Activated T-cell treated with anti-CD3 and anti-CD28 coated beads for 1 hour (primary cell): ENCODE measurements at places on chromosomes 4 and X.

DNA sequence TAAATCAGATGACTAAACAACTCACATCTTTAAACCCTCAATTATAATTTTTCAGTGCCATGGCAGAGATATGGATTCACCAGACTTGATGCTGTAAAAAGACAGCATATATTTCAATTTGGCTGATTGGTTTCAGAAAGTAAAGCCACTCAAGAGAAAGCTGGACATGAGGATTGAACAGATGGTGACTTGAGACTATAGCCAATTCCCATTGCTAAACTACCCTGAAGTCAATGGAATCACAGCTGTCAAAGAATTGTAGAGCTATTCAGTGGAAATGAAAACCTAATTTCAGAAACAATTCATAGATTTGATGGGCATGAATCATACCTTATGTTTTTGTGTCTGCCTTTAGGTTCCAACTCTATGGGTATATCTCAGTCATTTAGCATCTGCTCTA is 510.6 kb upstream of the BOD1L1 start:
- no peak for DNase-seq

GRCh38 chrX:115311601-115312001 is 22.1 kb downstream of the LUZP4 start:
- no peak for DNase-seq

DNA sequence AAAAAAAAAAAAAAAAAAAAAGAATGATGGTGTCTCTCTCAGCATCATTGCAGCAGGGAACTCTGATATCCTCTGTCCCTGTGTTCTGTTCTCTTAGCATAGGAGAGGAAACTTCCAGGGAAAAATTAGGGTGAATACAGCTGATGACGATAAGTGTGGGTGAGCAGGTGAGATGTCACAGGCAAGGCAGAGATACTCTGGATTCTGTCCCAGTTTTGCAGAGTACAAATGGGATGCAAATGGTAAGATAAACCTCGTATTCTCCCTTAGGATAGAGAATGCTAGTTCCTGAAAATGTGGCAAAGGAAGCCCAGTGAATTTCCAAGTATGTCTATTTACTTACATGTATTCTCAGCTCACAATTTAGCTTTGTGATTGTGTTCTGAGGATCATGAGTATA is 671.6 kb upstream of the BOD1L1 start:
- no peak for DNase-seq

GRCh38 chrX:78357342-78358055 is 30.1 kb upstream of the CYSLTR1 start:
- DNase-seq: no peak

DNA sequence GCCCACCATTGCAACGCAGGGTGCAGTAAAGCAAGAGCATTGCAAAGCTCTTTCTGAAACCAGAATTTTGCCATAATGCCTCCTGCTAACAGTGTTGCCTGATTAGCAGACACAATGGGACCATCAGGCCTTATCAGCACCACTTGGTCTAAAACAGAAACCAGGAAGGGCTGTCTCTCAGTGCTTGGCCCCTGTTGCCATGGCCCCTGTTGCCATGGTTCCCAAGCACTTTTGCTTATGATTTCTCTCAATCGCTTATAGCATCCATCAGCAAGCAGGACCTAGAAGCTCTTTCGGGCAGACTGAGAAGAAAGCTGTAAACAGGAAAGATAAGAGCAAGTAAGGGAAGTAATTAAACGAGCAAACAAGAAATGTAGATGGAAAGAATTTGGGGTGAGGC is 36.8 kb downstream of the RTL5 start:
- peak; percentile 42 for DNase-seq

DNA sequence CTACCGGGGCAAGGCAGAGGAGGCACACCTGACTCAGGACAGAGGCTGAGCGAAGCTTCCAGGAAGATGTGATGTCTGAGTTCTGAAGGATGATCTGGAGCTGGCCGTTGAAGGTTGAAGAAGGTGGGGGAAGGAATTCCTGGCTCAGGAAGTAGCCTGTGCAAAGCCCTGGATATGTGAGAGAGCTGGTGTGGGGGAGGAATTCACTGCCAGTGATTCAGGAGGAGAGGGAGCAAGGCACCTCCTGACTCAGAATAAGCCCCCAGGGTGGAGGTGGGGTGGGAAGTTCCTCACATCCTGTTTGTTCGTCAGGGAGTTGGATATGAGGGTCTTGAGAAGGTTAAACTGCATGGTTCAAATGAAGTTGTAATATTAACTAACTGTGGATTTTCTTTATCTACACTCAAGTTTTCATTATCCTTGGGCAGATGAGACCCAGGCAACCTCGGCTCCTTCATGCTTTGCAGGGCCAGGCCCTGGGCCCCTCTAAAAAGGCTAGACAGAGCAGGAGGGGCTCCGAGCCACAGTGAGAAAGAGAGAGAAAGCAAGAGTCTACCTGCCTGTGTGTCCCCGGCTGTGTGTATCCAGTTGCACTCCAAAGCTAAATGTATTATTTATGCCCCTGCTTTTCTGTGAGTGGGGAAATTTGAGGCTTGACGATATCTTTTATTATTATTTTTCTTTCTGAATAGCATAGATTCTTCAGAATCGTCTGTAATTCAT is 7.1 kb downstream of the NHSL2 start:
- DNase-seq: no peak

GRCh38 chrX:95950679-95951078 is 734.0 kb upstream of the DIAPH2 start:
- DNase-seq: no peak

GRCh38 chr4:155789391-155789790 is 30.6 kb downstream of the GUCY1B1 start:
- DNase-seq: no peak

GRCh38 chrX:124414281-124414680 is 67.9 kb downstream of the SH2D1A start:
- no peak for DNase-seq

- DNase-seq: no peak
These were observed 220.1 kb upstream of the STK26 start for GRCh38 chrX:131802836-131803626.

DNA sequence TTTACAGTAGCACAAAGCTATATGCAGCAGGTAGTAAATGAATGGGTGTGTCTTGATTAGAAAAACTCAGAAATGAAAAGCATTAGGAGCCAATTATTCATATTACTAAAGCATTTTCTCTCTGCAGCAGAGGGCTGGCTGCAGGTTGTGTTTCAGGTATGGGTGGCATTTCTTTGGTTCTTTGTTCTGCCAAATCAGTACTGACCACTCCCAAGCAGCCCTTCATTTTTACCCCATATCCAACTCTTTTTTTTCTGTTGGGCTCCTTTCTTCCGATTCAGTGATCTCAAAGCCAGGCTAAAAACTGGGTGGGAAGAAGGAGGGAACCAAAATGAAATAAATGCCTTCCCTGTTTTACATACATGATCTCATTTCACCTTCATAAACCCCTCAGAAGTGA is 162.3 kb downstream of the SPRY1 start:
- no peak for DNase-seq
